ENCODE measurements at places on chromosomes 11 and 22.

GRCh38 chr22:48340727-48341709 is 1486.7 kb downstream of the BRD1 start:
- no peak for DNase-seq

- DNase-seq, result no peak
Measured at GRCh38 chr11:9821008-9821752, 157.3 kb downstream of the SWAP70 start.

DNA sequence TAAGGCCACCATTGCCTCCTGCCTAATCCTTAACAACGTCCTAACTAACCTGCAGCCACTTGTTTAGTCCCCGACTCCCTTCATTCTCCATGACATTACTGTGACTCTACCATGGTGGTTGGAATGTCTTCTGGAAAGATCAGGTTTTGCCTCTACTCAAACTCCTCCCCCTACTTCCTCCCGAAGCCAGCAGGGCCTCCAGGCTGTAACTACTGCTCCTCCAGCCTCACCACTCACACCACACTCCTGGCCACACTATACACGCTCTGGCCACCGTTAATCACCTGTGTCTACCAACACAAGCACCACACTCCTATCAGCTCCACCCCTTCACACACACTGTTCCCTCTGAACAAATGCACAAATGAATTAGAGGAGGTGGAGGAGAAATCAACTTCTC is 69.2 kb downstream of the PACSIN2 start:
- no peak for DNase-seq

DNA sequence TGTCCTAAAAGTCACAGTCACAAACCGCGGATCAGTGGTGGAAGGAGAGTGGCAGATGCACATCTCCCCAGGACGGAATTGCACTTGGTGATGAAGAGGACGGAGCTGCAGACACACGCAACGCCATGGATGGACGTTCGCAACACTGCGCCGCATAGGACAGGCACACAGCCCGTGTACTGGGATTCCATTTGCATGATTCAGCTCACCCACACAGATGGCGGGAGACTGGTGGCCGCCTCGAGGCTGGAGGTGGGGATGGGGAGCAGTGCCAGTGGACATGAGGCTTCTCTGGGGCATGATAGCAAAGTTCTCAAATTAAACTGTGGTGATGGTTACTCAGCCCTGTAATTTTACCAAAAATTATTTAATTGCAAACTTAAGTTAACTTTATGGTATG is 37.4 kb downstream of the DUSP8 start:
- DNase-seq, result no peak

DNA sequence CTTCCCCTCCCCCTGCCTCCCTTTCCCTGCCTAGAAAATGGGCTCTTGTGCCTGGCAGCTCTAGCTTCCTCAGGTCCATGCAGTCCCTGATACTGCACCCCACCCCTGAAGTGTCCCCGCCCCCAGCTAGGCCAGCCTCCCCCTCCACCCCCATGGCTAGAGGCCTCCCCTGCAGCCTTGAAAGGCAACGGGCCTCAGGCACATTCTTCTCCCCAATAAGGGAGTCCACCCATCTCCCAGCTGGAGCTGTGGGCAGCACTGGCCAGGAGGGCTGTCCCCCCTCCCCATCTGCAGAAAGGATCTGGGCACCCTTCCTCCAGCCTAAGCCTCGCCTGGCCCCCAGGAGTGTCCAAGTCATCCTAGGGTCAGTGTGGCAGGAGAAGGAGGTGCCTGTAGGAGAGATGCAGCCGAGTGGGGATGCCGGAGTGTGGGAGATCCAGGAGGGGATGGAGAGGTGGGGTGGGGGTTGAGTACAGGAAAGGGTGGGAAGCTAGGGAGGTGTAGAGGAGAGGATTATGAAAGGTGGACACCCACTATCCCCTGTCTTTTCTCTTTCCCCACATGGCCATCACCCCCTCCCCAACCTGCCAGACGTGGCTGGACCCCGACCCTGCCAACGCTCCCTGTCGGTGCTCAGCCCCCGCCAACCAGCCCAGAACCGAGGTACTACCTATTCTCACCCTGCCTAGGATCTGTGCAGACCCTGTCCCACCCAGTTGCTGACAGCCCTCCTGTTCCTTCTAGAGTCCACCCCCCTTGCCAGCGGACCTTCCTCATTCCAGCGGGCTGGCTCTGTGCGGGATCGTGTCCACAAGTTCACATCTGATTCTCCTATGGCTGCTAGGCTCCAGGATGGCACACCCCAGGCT is 9.3 kb downstream of the SMTN start:
- no peak for DNase-seq

DNA sequence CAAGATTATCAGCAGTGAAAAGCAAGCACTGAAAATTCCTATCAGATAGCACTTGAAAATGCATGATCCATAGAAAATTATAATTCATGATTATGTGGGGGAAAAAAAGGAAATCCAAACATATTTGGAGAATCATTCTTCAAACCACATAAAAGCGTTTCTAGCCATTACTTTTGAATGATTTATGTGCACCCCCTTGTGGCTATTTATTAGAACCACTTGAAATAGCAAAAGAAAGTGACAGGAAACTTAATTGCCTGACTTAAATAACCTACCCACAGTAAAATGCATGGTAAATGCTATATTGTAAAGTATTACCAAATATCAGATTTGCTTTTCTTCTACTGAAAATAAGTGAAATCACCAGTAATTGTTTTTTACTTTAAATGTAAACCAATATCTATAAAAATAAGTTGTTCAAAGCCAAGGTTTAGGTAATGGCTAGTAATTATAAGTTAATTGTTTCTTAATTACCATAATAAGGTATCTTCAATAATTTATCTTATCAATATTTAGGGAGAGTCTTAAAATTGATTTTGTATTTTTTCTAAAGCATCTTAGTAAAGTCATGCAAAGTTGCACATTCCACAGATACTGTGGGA is 168.5 kb downstream of the ARHGAP42 start:
- no peak for DNase-seq

DNA sequence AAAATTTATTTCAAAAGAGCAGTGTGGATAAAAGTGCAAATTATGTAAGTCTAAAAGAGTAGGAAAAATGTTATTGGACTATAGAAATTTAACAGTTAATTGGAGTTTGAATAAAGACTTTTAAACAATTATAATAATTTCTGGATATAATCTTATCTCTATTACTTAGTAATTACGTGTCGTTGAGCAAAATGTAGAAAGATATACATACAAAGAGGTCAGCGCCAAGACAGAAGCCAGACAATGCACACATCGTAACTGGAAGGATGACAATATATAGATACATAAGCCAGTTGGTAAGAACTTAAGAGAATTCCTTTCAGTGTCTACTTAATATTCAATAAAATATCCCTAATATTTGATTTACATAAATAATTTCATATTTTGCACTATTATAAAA is 157.0 kb downstream of the LUZP2 start:
- DNase-seq, result no peak

DNA sequence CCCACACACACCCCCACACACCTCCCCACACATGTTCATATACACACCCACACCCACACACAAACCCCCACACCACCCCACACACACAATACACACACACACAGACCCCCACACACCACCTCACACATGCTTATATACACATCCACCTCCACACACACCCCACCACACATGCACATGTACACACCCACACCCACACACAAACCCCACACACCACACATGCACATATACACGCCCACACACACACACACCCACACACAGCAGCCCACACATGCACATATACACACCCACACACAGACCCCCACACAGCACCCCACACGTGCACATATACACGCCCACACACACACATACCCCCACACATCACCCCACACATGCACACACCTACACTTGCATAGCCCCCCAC is 29.1 kb downstream of the KCNC1 start:
- no peak for DNase-seq

DNA sequence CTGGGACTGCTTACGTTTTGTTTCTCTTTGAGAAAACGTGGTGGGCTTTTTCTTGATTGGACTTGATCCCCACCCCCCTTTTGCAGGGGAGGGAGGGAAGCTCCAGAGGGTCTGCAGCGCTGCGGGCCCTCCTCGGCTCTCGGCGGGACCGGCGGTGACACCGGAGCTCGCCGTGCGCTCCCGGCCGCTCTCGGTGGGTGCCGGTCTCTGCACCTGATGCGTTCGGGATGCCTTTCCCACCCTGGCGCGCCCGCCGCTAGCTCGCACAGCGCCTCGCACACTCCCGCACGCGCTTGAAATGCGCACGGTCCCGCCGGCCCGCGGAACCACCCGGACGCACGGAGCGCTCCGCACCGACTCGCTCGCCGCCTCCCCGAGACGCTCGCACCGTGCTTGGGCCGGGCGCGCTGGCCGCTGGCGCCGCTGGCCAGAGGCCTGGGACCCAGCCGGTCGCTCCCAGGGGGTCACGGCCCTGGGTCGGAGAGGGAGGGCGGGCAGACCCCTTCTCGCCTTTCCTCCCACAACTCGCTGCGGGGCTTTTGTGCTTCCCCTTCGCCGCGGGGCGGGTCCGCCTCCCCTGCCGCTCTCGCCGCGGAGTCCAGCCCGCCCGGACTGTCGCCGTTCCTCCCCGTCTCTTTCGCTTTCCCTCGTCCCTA is 1.0 kb downstream of the ZBTB16 start:
- DNase-seq, result no peak

DNA sequence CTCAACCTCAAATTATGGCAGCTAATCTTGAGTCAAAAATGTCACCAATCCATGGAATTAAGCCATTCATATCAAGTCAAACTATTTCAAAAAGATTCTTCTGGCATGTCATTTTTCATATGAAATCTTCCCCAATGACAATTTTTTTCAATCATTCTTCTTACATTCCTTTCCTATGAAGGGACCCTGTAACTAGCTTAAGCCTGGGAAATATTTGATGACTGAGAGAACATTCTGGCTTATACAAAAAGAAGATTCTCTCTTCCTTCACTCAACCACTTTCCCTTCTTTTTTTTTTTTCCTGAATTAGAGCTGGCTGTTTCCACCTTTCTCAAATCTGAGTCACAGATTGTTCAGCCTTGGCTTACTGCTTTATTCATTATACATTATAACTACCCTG is 903.7 kb downstream of the FAM181B start:
- no peak for DNase-seq

DNA sequence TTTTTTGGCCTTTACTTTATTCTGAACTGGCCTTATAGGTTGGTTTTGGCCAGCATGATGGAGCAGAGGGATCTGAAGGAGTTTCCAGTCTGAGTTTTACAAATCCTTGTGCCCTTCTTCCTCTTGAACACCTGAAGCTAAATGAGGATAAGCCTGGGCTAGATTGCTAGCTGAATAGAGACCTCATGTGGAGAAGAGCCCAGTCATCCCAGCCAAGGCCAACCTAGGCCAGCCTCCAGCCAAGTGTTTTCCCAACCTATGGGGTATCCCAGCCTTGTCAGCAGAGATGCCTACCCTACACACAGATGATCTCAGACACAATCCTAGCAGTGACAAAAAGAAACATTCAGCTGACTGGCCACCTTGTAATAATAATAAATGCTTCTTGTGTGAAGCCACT is 966 bp upstream of the CASP12 start:
- no peak for DNase-seq

- no peak for DNase-seq
Measured at GRCh38 chr11:27028561-27028965, 12.1 kb upstream of the BBOX1 start.

GRCh38 chr22:50270666-50271394 is 650 bp upstream of the MAPK11 start:
- no peak for DNase-seq

DNA sequence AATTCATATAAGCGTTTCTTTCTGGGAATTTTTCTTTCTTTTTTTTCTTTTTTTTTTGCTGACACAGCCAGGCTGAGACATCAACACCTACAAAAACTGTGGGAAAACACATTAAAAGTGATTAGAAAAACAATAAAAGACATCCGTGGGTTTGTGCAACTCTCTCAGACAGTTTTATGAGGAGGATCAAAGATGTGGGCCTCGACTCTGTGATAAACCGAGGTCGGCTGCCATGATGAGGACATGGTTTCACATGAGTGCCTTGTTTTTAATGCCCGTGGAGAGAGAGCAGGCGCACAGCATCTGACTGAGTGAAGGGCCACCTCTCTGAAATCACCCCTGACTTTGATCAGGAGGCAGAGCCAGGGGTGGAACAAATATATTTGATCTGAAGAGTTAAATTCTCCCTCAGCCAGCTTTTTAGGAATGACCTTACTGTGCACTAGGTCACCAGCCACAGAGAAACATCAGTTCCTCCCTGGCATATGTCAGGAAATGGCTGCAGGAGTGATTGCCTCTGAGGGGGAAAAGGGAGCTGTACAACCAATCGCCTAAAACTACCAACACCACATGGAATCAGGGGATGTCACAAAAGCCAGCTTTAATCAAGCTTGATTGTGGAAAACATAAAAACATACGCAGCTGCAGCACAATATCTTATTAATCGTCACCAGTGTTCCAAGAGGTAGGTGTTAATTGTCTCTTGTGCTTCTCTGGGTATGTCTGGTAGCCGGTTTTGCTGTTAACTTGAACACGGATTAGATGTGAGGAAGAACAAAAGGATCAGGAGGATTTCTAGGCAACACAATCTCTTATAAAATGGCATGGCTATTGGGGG is 164.7 kb downstream of the MAML2 start:
- DNase-seq, result no peak

DNA sequence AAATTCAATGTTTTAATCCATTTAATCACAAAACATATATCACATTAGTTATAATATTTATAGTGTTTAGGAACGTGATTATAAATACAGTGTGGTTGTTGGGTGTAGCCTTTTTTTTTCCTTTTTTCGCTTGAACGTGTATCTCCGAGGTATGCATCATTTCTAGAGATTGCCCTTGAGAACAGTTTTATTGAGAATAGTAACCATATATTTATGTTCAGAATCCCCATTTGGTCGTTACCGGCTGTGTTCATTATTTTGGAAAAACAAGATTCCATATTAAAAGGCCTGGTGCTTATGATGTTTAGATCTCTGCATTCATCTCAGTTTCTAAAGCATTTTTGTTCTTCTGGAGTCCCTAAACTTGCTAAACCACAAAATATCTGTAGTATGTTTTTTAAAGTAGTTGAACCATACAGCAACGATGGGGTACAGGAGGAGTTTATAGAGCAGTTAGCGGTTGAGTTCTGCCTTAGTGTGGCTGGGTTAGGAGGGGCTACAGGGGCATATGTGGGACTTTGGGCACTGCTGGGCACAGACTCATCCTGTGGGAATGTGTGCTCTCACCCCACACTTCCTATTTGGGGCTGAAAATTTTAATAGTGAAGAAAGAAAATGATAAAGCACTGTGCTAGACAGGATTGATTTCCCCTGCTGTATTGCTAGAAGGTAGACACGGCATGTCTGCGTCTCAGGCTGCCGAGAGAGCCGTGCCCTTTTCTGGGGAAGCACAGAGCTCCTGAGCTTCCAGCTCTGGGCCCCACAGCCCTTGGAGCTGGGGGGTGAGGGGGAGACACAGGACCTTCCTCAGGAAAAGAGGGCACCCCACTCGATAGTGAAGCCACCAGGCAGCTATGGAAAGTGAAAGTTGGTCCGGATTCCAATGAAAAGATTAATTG is 81.5 kb upstream of the PPARA start:
- no peak for DNase-seq

DNA sequence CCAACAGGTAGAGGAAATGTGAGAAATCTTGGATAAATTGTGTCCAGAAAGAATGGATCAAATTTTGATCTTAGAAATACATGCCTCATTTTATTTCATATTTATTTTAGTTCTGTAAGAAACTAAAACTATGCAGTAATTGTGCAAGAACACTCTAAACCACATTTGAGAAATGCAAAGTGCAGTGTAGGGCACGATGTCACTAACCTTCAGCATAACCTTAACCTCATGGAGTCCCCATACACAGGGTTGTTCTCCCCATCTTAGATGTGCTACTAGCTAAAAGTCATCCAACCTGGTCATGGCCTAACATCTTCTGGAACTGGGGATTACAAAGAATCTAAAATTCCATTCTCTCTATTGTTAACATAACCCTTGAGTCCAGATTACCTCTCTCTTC is 48.4 kb upstream of the ARHGAP42 start:
- DNase-seq, result no peak

- no peak for DNase-seq
Measured at GRCh38 chr11:37552284-37552683, 954.2 kb upstream of the RAG2 start.

Data from LNCaP clone FGC (cell line).